Pericardium fibroblast (primary cell): ENCODE measurements at places on chromosomes 1 and 21. TPM values are rescaled to one million over a fixed set of nuclear protein-coding genes. Genes with fewer than 3 reads are reported as not detected.

The LRRC7 gene
- total RNA-seq, result not detected in 2 replicates

The ABCA4 gene
- 0.12 TPM in 1 of 2 replicates, not detected in the other for total RNA-seq

The CCDC28B gene
- total RNA-seq, result 12.3 and 21.6 TPM in 2 replicates

The ARL8A gene
- 26.3 and 35.9 TPM in 2 replicates for total RNA-seq

The KLHDC7A gene
- total RNA-seq, result not detected in 2 replicates

The HJV gene
- total RNA-seq, result 0.17 TPM in 1 of 2 replicates, not detected in the other

The ICOSLG gene
- 0.35 TPM in 1 of 2 replicates, not detected in the other for total RNA-seq

The TAF12 gene
- 28.8 and 34.2 TPM in 2 replicates for total RNA-seq

The MAP3K21 gene
- total RNA-seq, result 0.58 and 0.85 TPM in 2 replicates

The KCNA2 gene
- 0.12 TPM in 1 of 2 replicates, not detected in the other for total RNA-seq

The TXNIP gene
- 303 and 594 TPM in 2 replicates for total RNA-seq

The SLC35D1 gene
- total RNA-seq, result 6.8 and 9.3 TPM in 2 replicates

The KRTCAP2 gene
- 149 and 159 TPM in 2 replicates for total RNA-seq

The CLCNKB gene
- total RNA-seq, result 0.09 and 0.23 TPM in 2 replicates

The LIPI gene
- total RNA-seq, result not detected in 2 replicates

The FBXO2 gene
- total RNA-seq, result 0.47 and 2.0 TPM in 2 replicates

The TOR3A gene
- 19.2 and 60.9 TPM in 2 replicates for total RNA-seq

The KRTAP24-1 gene
- not detected in 2 replicates for total RNA-seq

The SLC30A2 gene
- total RNA-seq, result not detected in 2 replicates

The HAPLN2 gene
- not detected in 2 replicates for total RNA-seq

The WNT3A gene
- not detected in 2 replicates for total RNA-seq

The OR2T10 gene
- not detected in 2 replicates for total RNA-seq

The HMGCS2 gene
- not detected in 2 replicates for total RNA-seq
